ENCODE measurements at places on chromosomes 4 and X. TPM values are rescaled to one million over a fixed set of nuclear protein-coding genes. Genes with fewer than 3 reads are reported as not detected.
A peak's percentile ranks its signal among the peaks of the same experiment; 100 is the strongest.

- H3K4me3 ChIP-seq = no peak overlapping the region
- no peak overlapping the region for H3K27ac ChIP-seq
- no peaks in the 10 kb centered on the region for H3K4me1 ChIP-seq
- H3K27me3 ChIP-seq = no peaks in the 10 kb centered on the region
- peaks cover 60% of the 10 kb centered on the region for H3K36me3 ChIP-seq
- DNase-seq = peak; percentile 77
Measured at GRCh38 chr4:87375719-87376291, 15.2 kb downstream of the HSD17B11 start.

DNA sequence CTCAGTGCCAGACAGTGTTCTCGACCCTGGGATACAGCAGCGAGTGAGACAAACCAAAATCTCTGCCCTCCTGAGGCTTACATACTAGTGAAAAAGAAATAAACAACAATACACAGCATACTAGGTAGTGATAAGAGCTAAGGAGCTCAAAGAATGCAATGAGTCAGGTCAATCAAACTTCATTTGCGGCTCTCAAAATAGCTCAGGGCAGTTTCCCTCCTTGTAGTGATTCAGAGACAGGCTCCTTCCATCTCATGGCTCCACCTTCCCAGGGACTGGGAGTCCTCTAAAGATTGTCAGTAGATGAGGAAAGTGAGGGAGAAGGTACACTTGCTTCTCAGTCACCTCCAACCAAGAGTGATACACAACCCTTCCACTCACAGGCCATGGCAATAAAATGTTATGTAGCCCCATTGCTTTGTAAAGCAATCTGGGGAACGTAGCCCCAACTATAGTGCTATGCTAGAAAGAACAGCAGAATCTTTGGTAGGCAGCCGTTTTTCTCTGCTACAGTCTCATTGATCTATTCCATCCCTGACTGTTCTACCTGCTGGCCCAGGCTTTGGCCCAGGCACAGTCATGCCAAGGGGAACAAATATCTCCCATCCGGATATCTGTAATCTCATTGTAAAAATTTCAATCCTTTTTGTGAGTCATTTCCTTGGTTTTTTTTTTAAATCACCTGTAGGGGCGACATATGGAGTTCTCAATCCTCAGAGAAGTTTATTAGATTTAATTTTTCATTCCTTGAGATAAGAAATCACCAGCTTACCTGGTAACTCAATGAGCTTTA, 183.1 kb upstream of the S100G start:
- H3K27ac ChIP-seq = no peak overlapping the region
- H3K36me3 ChIP-seq = no peaks in the 10 kb centered on the region

DNA sequence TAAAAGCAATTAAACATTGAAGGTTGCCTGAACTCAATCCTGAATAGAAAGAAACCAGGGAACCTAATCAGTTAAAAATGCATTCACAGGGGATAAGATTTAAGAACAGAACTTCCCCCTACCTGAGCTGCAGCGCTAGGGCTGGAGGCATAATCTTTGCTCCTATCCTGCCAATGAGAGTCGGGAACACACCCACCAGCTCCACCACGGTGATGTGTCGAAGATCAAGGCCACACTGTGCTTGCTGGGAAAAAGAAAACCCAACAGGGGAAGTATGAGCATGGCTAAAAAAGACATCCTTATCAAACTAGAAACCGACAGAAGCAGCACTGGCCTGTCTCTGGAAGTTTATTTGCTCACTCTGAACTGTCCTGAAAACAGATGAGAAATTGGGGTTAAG, 66.3 kb downstream of the SRPX start:
- H3K36me3 ChIP-seq = peaks cover 4% of the 10 kb centered on the region
- DNase-seq = no peak
- H3K4me1 ChIP-seq = no peaks in the 10 kb centered on the region

DNA sequence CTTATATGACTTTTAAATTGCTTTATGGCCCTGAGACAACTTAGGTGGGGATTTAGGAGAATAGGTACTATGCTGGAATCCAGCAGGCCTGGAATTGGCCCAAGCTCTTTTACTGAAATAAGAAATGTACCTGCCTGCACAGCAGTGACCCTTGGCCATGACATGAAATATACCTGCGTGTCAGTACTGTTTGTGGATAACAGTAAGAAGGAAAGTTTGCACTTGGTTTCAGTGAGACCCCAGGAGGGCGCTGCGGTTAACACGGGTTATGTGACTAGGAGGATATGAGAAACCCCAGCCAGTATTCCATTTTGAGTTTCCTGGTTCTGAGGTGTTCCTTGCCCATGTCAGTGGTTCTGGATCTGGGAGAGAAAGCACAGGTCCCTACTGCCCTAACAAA, 5.3 kb downstream of the MTM1 start:
- H3K36me3 ChIP-seq = no peaks in the 10 kb centered on the region
- H3K27ac ChIP-seq = peak overlapping the region; percentile 53
- H3K27me3 ChIP-seq = no peaks in the 10 kb centered on the region

DNA sequence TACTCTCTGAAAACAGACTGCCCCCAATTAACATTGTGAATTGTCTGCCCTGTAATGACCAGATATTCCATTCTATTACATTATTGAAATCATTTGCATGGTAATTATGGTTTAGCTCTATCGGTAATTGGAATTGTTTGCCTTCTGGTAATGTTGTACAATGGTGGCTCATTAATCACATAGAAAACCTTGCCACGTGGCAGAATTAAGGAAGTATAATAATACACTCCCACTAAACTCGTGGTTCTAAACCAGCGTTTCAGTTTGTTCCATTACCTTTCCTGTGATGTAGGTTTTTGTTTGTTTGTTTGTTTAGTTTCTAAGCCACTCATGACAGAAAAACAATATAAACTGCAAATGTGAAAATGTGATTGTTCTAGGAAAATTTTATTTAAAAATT, 45.1 kb upstream of the TAPT1 start:
- H3K4me3 ChIP-seq = no peak overlapping the region
- H3K27ac ChIP-seq = no peak overlapping the region
- H3K4me1 ChIP-seq = no peaks in the 10 kb centered on the region
- no peaks in the 10 kb centered on the region for H3K27me3 ChIP-seq

DNA sequence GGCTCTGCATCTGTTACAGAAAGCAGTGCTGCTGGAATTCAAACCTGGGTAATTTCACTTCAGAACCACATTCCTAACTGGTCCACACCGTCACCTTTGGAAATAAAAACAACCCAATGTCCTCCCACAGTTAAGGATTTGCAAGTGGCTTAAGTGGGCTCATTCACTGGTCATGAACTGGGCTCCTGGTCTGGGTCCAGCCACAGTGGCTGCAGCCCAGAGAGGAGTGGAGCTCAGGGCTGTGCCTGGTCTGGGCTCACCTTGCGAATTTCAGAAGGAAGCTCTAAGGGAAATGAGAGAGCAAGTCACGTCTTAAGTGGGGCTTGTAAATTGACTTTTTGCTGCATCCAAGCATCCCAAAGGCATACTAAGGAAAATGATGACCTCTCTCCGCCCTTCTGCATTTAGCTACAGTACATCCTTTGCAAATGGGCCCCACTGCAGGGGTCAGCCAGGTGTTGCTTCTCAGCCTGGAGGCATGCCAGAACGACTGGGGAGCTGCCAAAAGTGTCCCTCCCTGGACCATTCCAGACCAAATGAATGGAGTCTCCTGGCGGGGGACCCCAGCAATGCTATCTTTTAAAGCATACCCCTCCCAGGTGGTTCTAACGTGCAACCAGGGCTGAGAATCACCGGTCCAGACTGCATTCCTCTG, 25.6 kb upstream of the CRMP1 start:
- H3K36me3 ChIP-seq = no peaks in the 10 kb centered on the region
- no peak overlapping the region for H3K27ac ChIP-seq
- no peaks in the 10 kb centered on the region for H3K4me1 ChIP-seq
- H3K4me3 ChIP-seq = no peak overlapping the region

- H3K27ac ChIP-seq = no peak overlapping the region
- no peaks in the 10 kb centered on the region for H3K27me3 ChIP-seq
- DNase-seq = no peak
- H3K36me3 ChIP-seq = no peaks in the 10 kb centered on the region
- H3K4me1 ChIP-seq = no peaks in the 10 kb centered on the region
Measured at GRCh38 chrX:46587753-46588171, 14.2 kb downstream of the CHST7 start.

GRCh38 chrX:10597871-10598270, 22.5 kb downstream of the MID1 start:
- DNase-seq = no peak
- H3K36me3 ChIP-seq = no peaks in the 10 kb centered on the region
- H3K27ac ChIP-seq = no peak overlapping the region
- H3K4me1 ChIP-seq = peaks cover 5% of the 10 kb centered on the region

DNA sequence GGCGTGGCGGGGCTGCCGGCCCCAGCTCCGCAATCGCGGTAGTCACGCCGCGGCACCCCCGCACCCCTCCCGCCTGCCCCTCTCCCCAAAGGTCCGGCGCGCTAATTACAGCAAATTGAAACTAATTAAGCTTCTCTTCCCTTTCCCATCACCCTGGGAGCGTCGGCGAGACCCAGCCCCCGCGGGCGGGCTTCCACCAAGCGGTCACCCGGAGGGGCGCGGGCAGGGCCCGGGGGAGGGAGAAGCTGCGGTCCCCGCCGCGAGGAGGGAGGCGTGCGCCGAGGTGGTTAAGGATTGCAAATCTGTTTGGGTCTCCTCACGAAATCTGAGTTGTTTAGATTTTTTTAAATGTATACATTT, 13.1 kb downstream of the ARX start:
- H3K4me1 ChIP-seq = peaks cover 15% of the 10 kb centered on the region
- DNase-seq = no peak
- H3K27me3 ChIP-seq = peaks cover 86% of the 10 kb centered on the region
- H3K36me3 ChIP-seq = no peaks in the 10 kb centered on the region
- no peak overlapping the region for H3K27ac ChIP-seq

GRCh38 chrX:13103188-13103913, 58.9 kb upstream of the FAM9C start:
- H3K4me1 ChIP-seq = no peaks in the 10 kb centered on the region
- H3K27ac ChIP-seq = no peak overlapping the region
- no peak for DNase-seq
- H3K36me3 ChIP-seq = no peaks in the 10 kb centered on the region
- H3K4me3 ChIP-seq = no peak overlapping the region
- H3K27me3 ChIP-seq = no peaks in the 10 kb centered on the region

GRCh38 chrX:34805951-34806350, 136.6 kb upstream of the FAM47B start:
- no peak for DNase-seq
- no peak overlapping the region for H3K4me3 ChIP-seq
- H3K4me1 ChIP-seq = no peaks in the 10 kb centered on the region

DNA sequence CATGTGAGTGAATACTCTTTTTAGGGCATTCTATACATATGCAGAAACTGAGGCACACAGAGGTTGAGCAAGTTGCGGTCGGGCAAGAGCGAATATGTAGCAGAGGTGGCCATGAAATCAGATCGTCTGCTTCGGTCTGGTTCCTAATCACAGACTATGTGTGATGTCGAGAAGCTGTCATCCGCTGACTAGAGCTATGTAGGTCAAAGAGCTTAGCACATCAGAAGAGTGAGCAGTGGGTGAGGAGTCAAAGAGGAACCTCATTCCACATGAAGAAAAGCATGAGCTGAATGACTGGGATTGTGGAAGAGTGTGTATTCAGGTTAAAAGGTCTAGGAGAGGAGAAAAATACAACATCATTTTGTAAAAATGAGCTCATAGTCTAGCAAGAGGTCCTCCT, 19.0 kb downstream of the GAB3 start:
- no peak for DNase-seq
- H3K27ac ChIP-seq = no peak overlapping the region
- no peak overlapping the region for H3K4me3 ChIP-seq
- no peaks in the 10 kb centered on the region for H3K27me3 ChIP-seq
- H3K4me1 ChIP-seq = peaks cover 25% of the 10 kb centered on the region
- H3K36me3 ChIP-seq = no peaks in the 10 kb centered on the region

DNA sequence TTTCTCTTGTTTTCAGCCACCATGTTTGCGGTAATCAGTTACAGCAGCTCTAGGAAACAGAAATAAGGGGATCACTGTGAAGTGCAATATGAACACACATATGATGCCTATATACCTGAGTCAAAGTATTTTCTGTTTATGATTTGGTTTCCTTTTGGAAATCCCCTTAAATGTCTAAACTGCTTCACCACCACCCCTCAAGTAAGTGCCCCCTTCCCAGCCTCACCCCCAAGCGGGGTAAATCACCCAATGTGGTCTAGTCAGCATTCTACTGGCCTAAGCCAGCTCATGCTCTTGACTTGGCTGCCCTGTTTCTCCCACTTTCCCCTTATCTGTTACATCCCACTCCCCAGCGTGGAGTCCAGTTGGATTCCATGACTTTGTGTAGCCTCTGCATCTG, 176.5 kb downstream of the QDPR start:
- no peak overlapping the region for H3K27ac ChIP-seq
- no peaks in the 10 kb centered on the region for H3K27me3 ChIP-seq
- no peak overlapping the region for H3K4me3 ChIP-seq
- H3K36me3 ChIP-seq = no peaks in the 10 kb centered on the region

The SPANXN3 gene
- total RNA-seq = not detected

The STATH gene
- total RNA-seq = not detected

The GAGE12F gene
- total RNA-seq = not detected

The CYSLTR1 gene
- total RNA-seq = 4.0 TPM
